Liver (tissue), 10 donors: ENCODE measurements at places on chromosomes 11 and 22.

DNA sequence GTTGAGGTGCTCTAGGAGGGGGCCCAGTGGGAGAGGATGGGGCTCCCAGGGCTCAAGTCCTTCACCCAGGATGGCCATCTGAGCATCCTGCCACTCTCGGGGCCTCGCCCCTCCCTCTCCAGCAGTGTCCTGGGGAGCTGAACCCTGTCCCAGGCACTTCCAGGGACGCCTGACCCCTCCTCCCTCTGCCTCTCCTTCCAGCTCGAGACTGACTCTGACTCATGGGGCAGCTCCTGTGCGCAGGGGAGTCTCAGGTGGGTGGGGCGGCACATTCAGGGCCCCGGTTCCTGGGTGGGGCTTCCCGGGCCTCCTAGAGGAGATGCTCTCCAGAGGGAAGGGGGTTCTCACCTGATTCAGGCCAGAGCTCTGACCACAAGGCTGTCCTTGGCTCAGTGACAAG lies 77.1 kb upstream of the IGLL5 start:
- DNase-seq = no peak

GRCh38 chr11:7548659-7549274 lies 35.0 kb downstream of the PPFIBP2 start:
- DNase-seq = no peak

GRCh38 chr11:78982473-78982872 lies 407.8 kb upstream of the NARS2 start:
- no peak for DNase-seq

DNA sequence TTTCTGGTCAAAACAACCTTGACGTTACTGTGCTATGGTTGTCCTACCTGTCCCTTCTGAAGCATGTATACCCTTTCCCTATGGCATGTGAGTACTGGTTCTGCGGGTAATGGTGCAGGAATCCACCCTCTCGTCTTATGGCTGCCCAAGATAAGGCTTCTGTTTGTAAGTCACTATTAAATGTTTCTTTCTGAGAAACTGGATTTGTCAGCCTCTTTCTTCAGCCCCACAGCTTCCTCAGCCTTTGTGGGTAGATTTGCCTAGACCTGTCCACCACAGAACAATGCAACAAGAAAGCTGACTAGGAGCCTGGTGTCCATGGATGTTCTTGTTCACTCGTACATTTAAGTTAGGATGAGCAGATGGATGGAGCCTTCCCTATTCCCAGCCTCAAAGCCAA lies 14.4 kb downstream of the MMP7 start:
- DNase-seq = no peak

GRCh38 chr11:118211006-118211405 lies 13.8 kb downstream of the JAML start:
- DNase-seq = no peak

DNA sequence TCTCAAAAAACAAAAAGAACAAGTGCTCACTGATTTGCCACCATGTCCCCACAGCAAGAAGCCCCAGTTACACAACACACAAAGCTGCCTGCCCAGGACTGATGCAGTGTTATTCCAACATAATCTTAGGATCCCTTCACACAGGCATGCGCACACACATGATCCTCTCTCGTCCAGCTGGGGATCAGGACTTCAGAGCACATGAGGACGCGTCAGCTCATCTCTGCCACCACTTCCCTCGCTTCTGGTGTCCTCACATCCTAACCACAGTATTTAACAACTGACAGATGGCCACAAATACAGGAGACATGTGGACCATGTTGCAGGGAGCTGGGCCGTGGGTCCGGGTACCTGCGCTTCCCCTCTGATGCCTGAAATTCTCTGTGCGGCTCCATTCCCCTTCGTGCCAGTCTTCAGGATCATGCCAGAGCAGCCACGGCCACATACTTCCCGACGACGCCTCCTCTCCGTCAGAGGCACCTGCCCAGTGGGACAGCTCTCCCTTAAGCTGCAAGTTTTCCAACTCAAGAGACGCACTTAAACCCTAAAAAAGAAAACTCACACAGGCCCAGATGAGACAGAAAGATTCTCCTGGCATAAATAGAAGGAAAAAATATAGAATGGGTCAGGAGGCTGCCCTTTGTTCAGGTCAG lies 68.3 kb downstream of the PACSIN2 start:
- DNase-seq = no peak

- no peak for DNase-seq
Observed at GRCh38 chr11:25317216-25317615, 820.4 kb downstream of the LUZP2 start.

DNA sequence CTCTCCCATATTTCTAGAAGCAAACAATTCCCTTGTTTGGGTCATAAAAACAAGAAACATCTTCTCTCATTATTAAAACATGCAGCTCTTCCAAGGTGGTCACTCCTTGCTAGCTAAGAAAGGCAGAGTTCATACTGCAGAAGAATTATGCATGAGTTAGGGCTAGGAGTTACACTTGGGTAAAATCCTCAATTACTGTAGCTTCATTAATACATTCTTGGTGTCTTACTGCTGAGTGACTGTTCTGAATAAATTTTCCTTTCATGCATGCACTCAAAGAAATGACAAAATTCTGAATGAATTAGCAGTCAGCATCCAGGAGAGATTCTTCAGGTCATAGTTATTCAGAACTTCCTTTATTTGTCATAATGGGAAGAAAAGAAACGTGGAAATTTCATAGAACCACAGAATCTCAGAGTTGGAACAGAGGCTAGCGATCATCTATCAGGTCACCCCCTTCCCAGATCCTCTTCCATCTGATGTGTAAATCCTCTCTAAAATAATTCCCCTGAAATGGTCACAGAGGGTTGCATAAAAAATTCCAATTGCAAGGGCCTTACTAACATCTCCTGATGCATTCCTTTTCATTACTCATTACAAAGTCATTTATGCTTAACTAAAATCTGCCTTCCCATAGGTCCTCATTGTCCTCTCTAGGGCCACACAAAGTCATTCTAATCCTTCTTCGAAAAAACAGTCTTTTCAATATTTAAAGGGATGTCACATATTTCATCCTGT lies 771.5 kb downstream of the DLG2 start:
- DNase-seq = no peak

DNA sequence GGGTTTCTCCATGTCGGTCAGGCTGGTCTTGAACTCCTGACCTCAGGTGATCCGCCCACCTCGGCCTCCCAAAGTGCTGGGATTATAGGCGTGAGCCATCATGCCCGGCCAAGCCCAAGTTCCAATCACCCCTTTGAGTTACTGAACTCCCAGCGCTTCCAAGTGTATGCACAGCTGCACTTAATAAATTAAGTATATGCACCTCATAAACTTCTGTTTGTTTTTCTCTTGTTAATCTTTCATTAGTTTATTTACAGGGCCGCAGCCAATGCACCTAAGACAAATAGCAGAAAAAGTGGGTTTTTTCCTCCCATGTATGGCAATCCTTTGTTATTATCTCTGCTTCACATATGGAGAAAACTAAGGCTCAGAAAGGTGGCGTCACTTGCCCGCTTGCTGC lies 21.3 kb downstream of the SYN3 start:
- DNase-seq = no peak

DNA sequence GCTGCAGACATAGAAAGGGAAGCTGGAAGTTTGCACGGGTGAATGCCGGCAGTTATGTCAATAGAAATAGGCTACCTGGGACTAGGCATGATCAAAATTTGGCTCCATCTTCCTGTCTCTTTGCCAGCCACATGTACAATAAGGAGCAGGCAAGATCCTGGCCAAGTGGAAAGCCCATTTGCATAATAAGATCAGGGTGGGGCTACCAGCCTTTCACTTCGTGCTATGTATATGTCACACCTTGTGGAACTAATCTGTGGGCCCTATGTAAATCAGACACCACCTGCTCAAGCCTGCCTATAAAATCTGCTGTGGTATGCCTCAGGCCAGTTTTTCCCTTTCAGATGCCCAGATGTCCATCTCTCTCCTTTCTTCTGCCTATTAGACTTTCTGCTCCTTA lies 79.3 kb upstream of the DRD2 start:
- no peak for DNase-seq

DNA sequence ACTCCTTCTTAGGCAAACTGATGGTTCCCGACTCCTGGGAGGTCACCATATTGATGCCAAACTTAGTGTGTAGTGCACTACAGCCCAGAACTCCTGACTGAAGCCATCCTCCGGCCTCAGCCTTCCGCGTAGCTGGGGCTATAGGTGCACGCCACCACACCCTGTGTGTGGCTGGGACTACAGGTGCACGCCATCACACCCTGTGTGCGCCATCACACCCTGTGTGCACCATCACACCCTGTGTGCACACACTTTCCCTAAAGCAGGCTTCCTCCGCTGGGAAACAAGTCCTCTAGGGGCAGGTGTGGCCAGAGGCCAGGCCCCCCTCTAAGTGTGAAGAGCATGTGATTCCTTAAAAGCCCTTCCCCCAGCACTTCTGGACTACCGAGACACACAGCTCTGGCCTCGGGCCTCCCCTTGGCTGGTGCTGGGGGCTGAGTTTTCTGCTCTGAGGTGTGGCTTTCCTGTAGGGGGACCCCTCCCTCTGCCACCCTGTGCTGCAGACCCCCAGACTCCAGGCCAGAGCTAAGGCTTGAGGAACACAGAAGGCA lies 81.7 kb downstream of the BCR start:
- DNase-seq = no peak

GRCh38 chr11:73205661-73206343 lies 12.3 kb upstream of the P2RY2 start:
- no peak for DNase-seq

DNA sequence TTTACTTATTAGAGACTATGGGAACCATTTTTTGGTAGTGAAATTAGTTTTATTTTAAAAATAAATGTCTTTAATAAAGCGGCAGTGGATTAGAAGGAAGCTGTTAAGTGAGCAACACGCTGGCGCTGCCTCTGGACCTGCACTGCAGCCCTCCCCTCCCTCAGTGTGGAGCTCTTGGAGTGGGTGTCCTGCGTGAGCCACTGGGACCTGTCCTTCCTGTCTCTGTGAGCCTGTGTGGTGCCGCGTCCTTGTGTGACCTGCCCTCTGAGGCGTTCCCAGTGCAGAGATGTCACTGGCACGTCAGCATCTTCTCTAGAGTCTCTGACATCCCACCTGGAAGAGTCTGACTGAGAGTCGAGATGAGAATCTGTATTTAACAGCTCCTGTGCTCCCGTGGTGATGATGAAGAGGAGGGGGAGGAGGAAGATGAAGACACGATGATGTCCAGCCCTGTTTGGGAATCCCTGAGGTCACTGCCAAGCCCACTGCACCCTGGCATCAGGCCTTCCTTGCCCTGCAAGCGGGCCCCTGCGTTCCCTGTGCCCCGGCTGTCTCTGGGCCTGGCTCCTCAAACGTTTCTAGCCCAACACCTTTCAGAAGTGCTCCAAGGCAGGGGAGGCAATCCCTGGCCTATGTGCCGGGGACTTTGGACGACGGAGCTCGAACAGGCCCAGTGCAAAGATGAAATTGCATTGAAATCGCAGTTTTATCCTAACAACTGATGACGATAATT lies 271.8 kb downstream of the TBC1D22A start:
- DNase-seq = no peak

DNA sequence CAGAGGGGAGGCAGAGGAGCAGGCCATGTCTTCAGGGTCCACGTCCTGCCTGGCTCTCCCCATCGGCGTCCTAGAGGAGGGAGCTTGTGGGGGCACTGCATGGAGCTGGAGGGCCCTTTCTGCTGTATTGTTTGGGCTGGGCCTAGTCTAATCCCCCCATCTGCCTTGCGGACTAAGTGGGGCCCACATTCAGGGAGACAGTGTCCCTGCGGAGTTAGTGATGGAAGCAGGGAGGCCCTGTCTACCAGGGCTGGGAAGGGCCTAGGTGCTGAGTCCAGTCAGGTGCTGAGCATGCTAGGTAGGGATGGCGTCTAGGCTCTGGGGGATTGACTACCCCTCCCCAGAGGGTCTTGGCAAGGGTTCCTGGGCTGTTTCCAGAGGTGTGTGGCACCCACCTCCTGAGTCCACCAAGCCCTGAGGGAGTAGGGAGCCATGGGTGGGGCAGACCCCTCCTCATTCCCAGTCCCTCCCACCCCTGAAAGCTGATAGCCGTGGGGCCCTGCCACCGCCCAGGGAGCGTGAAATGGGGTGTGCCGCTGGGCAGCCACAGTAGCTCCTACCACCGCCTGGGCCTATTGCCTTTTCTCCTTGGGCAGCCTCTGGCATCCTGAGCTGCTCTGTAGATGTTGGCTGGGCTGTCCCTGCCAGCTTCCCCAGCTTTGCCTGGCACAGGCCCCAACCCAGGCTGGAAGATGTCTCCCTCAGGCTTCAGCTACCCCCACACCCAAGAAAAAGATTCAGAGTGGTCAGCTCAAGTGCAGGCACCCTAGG lies 1.9 kb upstream of the POLD4 start:
- no peak for DNase-seq

DNA sequence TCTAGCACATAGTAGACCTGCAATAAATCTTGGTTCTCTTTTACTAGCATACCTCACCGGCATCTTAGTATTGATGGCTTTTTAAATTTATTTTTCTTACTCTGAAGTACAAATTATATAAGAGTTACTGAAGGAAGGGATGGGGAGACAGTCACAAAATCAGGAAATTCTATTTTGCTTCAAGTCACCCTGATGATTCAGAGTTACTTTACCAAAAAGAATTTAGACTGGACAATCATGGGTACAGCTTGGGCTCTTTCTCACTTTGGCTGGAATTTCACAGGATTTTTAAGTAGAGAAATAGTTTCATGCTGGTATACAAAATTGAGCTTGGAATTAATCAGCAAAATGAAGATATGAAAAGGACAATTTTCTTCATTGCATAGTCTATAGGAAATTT lies 919.2 kb downstream of the METTL15 start:
- DNase-seq = no peak

DNA sequence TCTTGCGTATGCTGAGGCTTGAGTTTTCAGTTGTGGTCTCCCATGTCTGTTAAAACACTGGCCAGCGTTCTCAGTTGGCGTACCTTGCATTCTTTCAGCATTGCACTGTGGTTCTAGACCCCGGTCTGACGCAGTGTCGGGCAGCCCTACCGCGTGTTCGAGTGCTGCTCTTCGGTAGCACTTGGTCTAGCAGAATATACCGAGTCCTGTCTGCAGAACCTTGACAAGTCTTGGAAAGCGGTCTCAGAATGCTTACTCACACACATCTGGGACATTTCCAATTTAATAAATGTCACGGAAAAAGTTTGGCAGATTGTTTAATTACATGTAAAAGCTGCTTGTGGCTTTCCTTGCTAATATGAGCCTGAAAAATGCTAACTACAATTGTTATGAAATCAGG lies 32.6 kb downstream of the PPFIA1 start:
- DNase-seq = no peak

DNA sequence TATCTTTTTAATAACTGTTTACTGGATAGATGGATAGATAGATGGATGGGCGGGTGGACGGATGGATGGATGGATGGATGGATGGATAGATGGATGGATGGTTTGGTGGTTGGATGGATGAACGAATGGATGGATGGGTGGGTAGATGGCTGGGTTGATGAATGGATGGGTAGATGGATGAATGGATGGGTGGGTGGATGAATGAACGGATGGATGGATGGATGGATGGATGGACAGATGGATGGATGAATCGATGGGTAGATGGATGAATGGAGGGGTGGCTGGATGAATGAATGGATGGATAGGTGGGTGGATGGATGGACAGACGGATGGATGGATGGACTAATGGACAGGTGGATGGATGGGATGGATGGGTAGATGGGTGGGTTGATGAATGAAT lies 13.8 kb upstream of the SLC22A12 start:
- DNase-seq = no peak

GRCh38 chr11:79342686-79343085 lies 98.1 kb downstream of the TENM4 start:
- no peak for DNase-seq

- DNase-seq = no peak
Observed at GRCh38 chr11:21556926-21557325, 636.0 kb upstream of the ANO5 start.
